ENCODE measurements at places on chromosomes 5 and 9.
A peak's percentile ranks its signal among the peaks of the same experiment; 100 is the strongest.

- peak; percentile 15 for DNase-seq
These were observed 46.6 kb downstream of the ATG10 start for GRCh38 chr5:82018462-82018861.

GRCh38 chr5:38455796-38456330, 100.6 kb downstream of the LIFR start:
- no peak for DNase-seq

DNA sequence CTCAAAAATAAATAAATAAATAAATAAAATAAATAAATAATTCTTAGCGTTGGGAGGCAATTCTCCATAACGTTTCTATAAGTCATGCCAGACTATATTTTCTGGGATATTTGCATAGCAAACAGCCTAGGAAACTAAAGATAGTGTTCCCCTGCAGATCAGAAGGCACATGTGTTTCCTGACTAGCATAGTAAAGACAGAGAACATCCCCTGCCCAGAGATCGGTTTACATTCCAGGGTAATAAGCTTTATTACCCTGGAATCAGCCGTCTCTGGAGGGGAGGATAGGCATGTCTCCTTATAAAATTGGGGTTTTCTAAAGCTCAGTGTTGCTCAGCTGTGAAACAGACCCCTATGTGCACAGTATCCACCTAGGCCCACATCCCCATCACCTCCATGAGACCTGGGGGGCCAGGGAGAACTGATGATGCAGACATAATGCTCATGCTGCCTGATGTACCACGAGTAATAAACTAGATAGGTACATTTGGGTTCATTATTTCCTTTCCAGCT, 36.9 kb upstream of the IFNK start:
- DNase-seq: no peak

- peak; percentile 1 for DNase-seq
These were observed 703.5 kb upstream of the RGMB start for GRCh38 chr5:98069876-98070512.

DNA sequence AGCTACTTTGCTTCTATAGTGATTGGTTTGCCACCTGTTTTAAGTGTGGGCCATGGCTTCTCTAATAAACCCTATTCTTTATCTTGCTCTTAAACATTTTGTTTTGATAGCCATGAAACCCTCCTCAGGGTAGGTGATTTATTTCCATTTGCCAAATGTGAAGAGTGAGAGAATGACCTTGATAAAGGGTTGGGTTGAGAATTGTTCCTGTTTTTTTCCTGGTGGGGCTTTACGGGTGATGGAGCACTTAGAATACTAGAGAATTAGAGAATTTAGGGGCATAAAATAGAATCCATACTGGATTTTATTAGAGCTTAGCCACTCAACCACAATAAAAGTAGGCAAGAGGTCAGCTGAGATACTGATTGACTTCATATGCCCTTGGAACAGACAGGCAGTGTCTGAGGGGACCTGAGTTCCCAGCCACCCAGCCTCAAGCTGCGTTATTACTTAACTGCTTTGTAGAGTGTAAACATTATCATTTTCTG, 68.9 kb downstream of the COMMD10 start:
- DNase-seq: no peak

DNA sequence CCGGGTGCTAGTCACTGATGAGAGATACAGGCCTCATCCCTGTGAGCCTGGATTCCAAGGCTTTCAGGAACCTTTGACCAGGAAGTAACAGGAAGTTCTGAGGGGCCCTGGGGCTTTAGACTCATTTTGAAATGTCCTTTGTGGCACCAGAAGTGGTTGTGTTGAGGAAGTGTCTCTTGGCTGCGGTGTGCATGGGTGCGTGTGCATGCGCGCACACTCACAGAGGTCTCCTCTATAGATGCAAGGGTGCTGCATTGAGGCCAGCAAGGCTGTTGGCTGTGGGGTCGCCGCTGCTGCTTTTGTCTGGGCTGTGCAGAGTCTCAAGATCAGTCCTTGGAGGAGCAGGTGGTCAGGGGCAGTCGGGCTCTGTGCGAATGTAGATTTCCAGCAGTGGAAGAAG, 7.6 kb downstream of the RAB24 start:
- no peak for DNase-seq

- DNase-seq: peak; percentile 91
These were observed 51.0 kb upstream of the LIFR start for GRCh38 chr5:38607396-38607795.

- no peak for DNase-seq
These were observed 68.4 kb downstream of the ANKRD33B start for GRCh38 chr5:10632110-10632761.

DNA sequence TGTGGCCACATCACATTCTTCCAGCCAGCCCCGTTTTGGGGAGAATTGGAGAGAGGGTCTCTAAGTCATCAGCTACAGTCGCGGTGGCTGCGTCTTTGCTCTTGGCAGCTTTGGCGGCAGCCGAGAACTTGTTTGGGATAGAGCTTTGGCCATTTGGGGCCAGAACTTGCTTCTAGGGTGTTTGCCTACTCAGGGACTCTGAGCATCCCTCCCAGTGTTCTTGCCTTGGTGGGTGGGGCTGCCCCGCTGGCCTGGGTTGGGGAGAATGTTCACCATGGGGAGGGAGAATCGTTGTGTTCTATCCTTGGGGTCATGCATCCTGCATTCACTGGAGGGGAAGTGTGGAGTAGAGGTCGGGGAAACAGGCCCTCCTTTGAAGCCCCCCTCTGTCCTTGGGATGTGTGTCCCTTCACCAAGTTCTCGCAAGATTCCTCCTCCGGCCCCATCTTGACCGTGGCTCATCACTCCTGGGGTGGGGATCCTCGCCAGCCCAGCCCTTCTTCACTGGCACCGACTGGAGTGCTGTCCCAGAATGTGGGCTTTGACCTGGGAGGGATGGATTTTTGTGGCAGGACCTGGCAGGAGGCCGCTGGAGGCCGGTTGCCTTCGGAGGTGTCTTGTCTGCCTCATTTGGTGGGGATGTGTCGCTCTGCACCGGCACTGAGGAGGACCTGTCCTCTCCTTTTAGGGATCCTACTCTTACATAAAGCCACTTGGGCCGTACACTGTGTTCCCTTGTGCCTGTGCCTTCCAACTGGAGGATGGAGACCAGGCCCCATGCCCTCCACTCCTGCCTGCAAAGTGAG, 3.5 kb downstream of the PHF2 start:
- no peak for DNase-seq

GRCh38 chr9:78695519-78695918, 398.6 kb downstream of the PSAT1 start:
- no peak for DNase-seq

- peak; percentile 6 for DNase-seq
These were observed 165.4 kb downstream of the EPB41L4A start for GRCh38 chr5:112253478-112254250.

DNA sequence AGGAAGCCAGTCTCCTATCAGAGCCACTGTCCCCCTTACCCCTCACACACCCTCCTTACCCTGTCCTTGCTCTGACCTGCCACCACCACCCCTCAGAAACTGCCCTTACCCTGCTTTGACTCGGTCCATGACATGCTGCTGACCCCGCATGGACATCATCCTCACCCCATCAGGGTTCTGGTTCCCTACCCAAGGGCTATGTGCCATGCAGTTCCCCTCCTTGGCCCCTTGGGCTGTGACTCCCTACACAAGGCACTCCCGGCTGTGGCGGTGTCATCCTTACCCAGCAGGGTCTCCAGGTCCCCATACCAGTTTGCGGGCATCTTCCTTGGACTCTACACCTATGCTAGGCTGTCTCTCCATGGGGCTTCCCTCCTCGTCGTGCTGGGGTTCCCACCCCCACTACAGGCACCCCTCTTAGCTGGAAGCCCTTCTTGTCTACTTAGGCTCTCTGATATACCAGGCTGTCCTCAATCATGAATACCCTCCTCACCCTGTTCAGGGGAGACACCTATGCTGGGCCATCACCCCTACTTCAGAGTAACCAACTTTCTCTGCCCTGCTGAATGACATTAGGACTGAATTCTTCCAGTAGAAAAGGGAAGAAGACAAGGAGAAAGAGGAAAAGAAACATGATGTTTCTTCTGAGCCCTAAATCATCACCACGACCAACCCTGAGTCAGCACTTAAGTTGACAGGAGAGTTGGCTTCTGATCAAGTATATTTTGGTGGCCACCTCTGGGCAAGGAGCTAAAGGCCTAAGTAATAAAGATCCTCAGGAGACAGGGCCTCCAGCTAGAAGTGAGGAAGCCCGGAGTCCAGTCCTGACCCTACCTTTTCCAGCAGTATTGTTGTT, 115.2 kb downstream of the GCNT1 start:
- DNase-seq: no peak

DNA sequence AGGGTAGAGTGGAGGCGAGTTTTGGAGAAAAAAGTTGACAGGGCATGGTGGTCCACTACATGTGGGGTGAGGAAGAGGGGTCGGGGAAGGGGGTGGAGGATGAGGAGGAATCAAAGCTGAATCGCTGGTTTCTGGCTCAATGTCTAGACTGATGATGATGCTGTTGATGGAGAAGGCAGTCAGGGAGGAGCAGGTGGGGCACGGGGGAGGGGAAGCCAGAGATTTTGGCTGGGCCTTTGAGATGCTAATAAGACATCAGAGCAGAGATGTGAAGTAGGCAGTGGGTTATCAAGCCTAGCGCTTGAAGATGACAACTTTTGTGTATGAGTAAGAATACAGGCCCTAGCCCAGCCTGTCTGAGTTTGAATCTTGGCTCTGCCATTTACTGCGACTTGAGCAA, 32.4 kb upstream of the TTC23L start:
- DNase-seq: no peak

DNA sequence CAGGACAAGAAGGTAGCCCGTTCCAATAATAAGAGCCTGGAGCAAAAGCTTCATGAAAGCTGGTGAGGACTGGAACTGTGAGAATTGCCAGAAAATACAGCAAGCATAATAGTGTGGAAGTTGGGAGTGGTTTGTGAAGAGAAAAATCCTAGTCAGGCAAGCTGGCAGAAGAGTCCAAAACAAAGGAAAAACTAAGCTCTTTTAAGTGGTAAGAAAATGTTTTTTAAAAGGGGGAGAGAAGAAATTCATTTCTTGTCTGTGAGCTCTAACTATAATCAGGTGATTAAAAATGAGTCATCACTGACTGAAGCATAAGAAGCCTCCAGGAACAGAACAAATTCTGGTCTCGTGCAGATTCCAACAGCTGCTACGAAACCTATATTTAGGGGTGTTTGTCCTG, 102.6 kb downstream of the CAAP1 start:
- DNase-seq: peak; percentile 17

- DNase-seq: peak; percentile 87
These were observed 140.2 kb upstream of the LPAR1 start for GRCh38 chr9:111178331-111179055.

DNA sequence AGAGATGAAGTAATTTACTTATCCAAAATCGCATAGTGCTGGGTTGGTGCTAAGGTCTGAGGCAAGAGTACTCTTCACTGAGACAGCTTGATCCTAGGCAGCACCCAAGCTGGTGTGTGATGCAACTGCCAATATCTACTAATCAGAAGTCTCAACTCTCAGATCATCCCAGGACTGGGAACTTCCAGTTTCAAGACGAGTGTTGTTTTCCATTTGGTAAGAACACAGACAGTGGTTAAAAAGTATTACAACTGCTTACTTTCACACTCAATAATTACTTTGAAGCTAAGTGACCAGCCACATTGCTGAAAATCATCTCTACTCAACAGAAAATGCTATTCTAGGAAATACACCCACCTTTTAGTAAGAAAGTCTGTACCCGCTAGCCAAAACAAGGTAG, 45.3 kb downstream of the FBXW11 start:
- peak; percentile 33 for DNase-seq

DNA sequence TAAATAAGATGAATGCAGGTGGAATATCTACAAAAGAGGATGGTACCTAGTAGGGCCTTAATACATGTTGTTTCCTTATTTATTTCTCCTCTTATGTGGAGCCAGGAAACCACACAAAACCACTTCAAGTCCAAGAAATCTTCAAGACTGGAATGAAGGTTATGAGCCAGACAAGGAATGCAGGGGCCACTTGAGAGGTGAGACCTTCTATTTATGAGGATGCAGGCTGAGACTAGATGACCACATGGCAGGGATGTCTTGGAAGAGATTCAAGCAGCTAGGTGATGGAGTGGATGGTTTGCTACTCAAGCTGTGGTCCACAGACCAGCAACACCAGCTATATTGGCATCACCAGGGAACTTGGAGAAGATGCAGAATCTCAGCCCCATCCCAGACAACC, 92.2 kb downstream of the TNC start:
- DNase-seq: no peak

DNA sequence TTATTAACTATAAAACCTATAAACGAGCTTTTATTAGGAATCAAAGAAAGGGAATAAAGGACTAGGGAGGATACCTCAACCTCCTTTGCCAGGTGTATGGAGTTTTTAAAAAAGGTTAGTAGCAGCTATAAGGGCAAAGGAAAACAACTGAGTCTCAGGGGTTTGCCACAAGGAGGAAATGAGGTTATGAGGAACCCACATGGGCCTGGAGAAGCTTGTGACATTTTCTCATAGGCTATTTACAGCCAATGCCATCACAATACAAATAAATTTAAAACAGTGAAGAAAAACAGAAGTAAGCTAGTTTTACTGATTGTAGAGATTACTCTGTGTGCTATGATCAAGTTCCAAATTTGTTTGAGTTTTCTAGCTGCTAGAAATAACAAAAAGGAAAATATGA, 92.6 kb downstream of the CDKN2A start:
- DNase-seq: no peak

- peak; percentile 96 for DNase-seq
These were observed 95.8 kb downstream of the ANKRD18B start for GRCh38 chr9:33619666-33620404.

- DNase-seq: no peak
These were observed 81.2 kb downstream of the NDFIP1 start for GRCh38 chr5:142189813-142190212.

DNA sequence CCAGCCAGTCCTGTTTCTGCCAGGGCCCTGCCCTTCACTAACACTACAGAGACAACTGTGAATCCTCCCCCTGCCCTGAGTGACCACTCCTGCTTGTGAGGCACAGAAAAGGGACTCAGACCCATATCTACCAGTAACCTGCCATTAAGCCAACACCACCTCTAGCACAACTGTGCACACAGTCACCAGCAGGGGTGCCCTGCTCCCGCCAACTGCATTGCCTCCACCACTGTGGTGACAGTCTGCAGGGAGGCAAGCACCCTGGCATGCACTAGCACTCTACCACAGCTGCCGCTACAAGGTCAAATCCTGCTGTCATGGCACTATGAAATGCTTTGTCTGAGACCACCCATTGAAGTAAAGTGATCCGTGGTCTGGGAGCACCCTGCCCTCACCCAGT, 1028.5 kb upstream of the CDH9 start:
- no peak for DNase-seq

- DNase-seq: no peak
These were observed 211.2 kb downstream of the CDK5RAP2 start for GRCh38 chr9:120368799-120369198.

GRCh38 chr5:141149812-141150211, at the start of gene PCDHB6:
Gene PCDHB6, plus strand, starts transcription at chr5:141150057. Its CDS starts 201 bp downstream, at chr5:141150258.
- DNase-seq: peak; percentile 45

- peak; percentile 80 for DNase-seq
These were observed 36.8 kb downstream of the NDST1 start for GRCh38 chr5:150544611-150545219.

GRCh38 chr5:16970826-16971225, 34.7 kb upstream of the MYO10 start:
- no peak for DNase-seq
